ENCODE measurements at places on chromosomes 4 and X.
A peak's percentile ranks its signal among the peaks of the same experiment; 100 is the strongest.

- DNase-seq: no peak
These were observed 52.8 kb downstream of the SEL1L3 start for GRCh38 chr4:25809996-25810395.

DNA sequence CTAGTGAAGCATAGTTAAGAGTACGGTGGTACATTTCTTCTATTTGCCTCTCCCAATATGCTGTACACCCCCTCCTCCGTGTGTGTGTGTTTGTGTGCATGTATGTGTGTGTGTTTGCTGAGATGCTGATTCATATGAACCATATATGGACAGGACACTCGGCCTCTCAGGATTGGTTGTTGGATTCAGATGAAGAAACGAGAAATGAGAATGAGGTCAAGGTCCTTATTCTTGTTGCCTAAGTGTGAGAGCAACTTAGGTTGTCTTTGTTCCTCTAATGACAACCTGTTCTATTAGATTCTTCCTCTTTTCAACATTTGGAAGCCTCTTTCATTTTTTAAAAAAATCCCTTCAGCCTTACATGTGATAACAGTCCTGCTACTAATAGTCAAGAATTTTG lies 1387.6 kb downstream of the STIM2 start:
- DNase-seq: no peak

DNA sequence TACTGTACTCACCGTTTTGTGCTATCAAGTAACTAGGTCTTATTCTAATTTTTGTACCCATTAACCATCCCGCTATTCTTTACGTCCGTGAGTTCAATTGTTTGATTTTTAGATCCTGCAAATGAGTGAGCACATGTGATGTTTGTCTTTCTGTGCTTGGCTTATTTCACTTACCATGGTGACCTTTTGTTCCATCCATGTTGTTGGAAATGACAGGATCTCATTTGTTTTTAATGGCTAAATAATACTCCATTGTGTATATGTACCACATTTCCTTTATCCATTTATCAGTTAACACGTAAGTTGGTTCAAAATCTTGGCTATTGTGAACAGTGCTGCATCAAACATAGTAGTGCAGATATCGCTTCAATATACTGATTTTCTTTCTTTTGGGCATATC lies 48.3 kb downstream of the USP9X start:
- no peak for DNase-seq

DNA sequence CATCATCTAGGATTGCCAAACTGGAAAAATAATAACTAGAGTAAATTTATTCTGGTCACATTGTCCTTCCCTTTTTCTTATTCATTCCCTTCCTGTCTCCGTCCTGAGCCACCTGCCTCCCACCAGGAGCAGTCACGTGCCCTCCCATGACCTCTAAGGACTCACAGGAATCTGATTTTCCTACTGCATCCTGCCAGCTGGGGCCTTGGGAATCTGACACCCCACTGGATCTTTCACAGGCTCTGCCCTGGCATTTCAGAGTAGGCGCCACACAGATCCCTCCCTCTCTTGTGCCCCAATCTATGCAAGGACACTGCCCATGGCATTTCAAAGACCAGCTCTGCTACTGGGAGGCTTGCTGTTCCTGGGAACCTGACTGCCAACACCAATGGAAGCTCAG lies 520.5 kb downstream of the PPARGC1A start:
- no peak for DNase-seq

DNA sequence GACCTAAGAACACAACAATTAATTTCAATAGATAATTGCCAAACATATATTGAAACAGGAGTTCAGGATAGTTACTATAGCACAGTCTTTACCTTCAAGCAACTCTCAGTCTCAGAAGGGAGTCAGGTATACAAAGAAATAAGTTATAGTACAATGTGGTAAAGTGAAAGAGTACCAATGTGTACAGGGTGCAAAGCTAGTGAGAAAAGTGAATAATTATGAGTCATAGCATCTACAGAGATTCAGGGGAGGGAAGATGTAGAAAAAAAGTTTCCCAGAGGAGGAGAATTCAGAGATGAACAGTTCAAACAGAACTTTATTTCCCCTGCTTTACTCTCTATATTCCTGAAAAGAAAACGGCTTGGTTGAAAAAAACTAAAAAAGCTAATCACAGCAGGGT lies 22.7 kb upstream of the DKK2 start:
- no peak for DNase-seq

DNA sequence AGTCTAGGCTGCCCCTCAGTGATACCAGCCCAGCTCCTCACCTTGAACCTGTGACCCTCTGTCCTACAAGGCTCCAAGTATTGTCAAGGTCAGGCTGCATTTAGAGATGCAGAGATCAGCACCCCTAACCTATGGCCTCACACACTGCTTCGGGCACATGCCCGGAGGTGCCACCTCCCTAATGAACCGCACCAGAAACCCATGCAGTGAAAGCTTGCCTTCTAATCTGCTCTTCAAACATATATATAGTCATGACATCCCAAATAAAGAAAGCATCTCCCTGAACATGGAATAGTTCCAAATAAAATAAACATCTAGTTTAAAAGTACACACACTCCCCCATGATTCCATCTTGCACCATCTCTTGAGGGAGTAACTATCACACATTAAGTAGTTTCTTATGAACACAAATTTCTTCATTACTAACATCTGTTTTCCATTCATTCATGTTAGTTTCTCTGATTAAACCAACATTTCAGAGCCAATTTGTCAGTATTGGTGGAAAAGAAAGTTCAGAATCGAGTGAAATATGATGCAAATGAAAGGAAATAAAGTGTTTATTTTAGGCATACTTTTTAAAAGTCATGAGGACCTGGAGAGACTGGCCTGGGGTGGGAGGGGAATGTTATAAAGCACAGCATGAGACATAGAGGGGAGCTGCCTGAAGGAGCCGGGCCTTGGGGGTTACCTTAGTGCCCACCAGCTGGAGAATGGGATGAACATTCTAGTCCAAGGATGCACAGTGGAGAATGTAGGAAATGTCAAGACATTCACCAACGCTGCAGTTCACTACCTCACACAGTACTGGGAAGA lies 19.2 kb downstream of the CC2D2A start:
- DNase-seq: no peak

GRCh38 chr4:18512718-18513117 lies 491.2 kb upstream of the LCORL start:
- DNase-seq: no peak

DNA sequence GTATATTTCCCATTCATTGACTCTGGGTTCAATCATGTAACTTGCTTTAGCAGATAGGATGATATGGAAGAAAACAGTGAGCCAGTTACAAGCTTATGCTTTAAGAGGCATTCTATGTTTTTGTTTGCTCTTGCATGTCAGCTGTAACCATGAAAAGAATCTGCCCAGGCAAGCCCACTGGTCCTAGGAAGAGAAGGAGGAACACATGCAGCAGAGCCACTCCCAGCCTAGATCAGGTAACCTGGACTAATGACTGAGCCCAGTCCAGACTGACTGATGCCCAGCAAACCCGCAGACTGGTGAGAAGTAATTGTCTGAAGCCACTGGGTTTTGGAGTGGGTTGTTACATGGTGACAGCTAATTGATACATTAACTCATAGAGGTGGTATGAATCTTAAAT lies 167.9 kb downstream of the COL4A6 start:
- DNase-seq: no peak

GRCh38 chrX:7146703-7147412 lies 654 bp upstream of the STS start:
- DNase-seq: peak; percentile 17

DNA sequence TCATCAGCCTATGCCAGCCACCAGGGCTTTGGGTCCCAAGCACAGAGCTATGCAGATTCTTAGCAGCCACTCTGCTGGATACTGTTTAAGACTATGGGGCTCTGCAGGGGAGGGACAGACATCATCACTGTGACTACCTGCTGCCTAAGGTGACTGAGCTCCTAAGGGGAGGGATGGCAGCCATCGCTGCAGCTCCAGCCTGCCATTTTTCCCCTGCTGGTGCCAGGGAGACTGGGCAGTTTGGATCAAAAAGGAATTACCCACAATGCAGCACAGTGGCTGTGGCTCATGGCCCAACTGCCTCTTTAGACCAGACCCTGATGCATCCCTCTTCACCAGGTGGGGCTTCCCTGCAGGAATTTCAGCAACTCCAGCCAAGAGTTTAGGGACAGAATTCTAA lies 28.6 kb upstream of the INPP4B start:
- no peak for DNase-seq

DNA sequence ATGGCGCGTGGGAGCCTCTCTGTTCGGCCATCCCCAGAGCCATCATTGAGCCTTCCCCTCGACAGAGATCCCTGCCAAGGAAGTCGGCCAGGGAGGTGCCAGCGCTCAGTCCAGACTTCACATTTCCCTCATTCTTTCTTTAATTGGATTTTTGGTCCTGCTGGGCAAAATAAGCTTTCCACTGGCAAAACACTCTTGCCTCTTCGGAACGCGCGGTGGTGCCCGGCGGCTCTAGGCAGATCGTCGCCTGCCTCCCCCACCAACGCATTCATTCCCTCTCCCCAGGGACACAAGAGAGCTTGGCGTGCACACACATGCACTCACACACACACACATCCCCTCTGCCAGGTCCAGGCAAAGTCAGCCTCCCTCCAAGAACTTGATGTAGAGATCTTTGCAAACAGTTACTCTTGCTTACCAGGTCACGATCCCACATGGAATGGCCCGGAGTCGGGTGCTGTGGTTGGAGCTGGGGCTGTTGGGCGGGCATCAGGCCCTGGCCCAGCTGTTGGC lies 257.1 kb downstream of the BCOR start:
- DNase-seq: no peak

DNA sequence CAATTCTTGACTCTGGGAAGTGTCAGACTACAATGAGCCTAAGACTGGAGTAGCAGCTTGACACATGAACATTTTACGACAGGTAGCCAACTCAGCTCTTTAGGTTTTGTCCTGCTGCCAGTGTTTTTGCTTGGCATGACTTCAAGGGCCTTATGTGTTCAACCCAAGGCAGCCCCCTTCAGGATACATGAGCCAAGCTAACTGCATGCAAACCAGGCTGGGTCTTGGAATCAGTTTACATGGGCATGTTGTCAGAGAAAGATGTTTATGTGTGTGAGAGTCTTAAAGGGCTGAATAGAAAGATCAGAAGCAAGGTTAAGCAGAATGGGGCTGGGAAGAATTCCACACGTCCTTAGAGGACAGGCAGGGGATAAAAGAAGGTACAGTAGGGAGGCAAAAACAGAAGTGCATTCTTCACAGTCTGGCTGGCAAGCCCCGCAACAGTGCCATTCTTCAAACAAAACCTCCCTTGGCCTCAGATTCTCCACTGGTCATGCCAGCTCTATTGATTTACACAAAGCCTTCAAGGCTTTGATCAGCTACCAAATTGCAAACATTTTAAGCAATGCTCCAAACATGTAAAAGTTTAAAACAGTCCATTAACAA lies 97.3 kb downstream of the NKX6-1 start:
- no peak for DNase-seq

DNA sequence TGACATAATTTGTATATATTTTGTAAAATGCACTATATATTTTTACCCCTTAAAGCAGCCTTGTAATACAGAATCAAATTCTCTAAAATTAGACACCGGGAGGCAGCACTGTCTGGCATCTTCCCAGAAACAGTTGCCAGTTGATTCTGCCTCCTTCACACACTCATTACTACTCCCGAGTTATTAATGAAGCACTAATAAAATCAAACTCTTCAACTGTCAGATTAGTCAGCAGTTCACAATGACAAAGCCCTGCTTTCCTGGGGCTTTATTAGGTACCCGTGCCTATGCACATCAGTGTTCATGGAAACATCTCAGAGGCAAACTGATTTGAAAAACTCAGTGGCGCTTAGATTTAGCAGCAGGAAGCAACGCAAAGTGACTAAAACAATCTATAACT lies 103.5 kb upstream of the VEGFC start:
- no peak for DNase-seq

DNA sequence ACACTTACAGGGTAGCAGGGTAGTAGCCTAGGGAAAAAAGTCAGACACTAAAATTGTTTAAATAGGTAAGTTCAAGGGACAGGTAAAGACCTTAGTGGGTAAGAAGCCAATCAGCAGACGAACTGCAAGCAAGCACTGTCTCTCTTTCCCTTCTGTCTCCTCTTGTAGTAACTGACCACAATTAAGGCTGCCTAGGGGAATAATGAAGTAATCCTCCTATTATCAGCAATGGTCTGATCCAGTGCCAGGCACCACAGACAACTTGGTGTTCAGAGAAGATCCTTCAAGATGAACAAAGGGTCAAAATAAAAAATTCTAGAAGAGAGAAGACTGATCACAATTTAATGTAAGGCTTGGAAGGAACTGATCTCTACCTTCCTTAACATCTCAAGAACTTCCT lies 62.9 kb downstream of the ELOVL6 start:
- no peak for DNase-seq

DNA sequence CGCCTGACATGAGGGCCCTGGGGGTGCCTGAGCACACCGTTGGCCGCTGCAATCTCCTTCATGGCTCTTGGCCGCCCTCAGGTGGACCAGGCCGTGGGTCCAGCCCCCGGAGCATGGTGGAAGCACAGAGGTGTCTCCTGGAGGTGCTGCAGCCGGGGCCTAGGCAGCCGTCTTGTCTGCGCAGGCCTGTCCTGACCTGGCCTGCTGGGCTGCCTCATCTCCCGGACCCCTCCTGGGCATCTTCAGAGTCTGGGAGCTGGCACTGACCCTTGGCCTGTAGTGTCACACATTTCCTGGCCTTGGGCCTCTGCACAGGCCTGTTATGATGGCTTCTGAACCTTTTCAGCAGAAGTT lies 20.9 kb downstream of the UVSSA start:
- DNase-seq: no peak

DNA sequence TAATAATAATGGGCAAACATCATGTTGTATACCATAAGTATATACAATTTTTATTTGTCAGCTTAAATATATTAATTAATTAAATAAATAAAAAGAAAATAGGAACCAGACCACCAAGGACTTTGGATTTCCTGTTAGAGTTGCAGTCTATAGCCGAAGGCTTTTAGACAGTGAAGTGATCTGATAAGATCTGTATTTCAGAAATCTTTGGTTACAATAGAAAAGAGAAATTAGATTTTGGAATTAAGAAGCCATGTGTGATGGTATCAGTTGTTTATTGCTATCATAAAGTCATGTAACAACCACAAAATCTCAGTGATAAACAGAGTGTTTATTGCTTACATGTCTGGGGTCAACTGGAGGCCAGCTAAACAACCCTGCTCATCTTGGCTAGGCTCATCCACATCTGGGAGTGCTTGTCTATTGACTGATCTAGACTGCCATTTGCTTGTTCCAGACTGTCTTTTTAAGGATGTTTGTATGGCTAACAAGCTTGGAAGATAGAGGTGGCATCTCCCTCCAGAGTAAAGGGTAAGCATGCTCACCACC lies 142.1 kb upstream of the USP9X start:
- no peak for DNase-seq

- DNase-seq: no peak
These were observed 86.9 kb upstream of the NEIL3 start for GRCh38 chr4:177222781-177223180.

- no peak for DNase-seq
These were observed 257.0 kb upstream of the JADE1 start for GRCh38 chr4:128552586-128552907.

DNA sequence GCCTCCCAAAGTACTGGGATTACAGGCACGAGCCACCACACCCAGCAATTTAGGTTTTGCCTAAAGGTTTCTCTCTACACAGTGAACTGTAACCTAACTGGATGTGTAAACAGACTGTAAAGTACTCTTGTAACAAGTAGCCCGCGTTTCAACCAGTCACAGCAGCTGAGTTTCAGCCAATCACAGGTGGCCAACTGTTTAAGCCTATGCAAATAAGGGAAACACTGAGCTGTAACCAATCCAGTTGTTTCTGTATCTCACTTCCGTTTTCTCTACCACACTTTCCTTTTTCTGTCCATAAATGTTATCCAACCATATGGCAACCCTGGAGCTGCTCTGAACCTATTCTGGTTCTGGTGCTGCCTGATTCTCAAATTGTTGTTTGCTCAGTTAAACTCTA lies 59.9 kb downstream of the DIPK2B start:
- no peak for DNase-seq

All from CD4-positive, alpha-beta memory T cell (primary cell).